ENCODE measurements at places on chromosomes 4 and X.
A peak's percentile ranks its signal among the peaks of the same experiment; 100 is the strongest.

DNA sequence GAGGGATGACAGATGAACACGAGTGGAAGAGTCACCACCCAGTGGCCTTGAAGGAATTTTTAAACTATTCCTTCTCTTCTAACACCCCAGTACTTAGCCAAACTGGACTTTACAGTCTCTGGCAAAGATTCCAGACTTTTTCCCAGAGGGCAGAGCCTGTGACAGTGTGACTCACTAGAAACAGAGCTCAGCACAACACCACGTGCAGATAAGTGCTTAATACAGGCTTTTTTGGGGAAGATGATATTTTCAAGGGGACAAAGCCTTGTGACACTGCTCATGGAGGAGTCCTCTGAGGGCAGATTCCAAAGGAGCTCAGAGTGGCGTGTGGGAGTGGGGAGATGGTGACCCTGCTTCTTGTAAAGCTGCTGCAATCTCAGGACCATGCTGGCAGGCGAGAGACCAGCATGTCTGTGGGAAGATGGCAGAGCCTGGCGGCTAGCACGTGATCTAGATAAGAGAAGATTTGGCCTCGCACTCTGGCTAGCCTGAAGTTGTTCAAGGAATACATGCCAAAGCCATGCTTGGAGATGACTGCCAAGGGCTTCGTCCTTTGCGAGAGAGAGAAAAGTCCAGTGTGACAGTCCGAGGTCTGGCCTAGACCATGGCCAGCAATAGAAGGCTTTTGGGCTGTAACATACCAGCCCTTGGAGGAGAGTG, 2.4 kb downstream of the RAB33A start:
- DNase-seq, result peak; percentile 51

- no peak for DNase-seq
Observed at GRCh38 chr4:1337376-1337831, 9.6 kb upstream of the UVSSA start.

- DNase-seq, result no peak
Observed at GRCh38 chrX:26522501-26522900, 306.5 kb downstream of the MAGEB5 start.

- DNase-seq, result no peak
Observed at GRCh38 chrX:34886011-34886410, 56.6 kb upstream of the FAM47B start.

- DNase-seq, result no peak
Observed at GRCh38 chr4:17681281-17682221, 67.1 kb downstream of the MED28 start.

DNA sequence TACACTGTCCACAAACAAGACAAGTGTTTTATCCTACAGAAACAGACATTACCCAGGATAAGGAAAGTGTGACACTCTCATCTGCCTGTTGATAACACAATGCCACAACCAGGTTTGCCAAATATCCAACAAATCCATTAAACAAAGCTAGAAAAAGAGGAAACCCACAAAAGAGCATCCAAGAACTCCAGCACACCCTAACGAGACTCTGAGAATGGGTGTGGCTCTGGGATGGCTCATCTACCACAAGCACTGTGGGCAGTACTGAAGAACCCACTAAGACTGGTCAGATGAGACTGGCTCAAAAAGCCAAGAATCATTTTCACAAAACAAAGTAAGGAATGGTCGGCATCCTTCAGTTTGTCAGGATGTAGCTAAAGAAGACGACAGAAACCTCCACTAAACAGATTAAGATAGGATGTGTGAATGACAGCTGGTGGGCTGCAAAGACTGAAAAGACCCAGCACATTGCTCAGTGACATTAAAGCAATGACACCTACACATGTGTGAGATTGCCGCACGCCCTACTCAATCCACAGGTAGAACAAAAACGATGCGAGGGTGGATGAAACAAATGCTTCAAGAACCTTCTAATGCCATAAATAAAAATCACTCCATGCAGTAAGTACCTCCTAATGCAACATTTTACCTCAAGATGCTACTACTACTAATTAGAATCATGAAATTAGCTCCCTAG, 14.7 kb downstream of the ATP8A1 start:
- no peak for DNase-seq

- DNase-seq, result no peak
Observed at GRCh38 chr4:134024251-134024650, 177.3 kb downstream of the PABPC4L start.

DNA sequence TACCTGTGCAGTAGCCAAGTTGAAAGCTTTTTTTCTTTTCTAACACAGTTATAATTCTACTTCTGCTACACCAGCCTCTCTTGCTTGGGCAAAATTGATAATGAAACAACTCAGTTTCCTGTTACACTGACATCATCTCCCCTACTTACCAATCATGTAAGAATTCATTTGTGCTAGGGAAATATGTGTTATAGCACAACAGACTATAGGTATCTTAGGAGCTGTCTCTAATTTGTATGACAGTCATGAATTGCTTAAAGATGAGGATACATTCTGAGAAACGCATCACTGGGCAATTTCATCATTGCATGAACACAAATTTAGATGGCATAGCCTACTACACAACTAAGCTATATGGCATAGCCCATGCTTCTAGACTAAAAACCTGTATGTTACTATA, 246.3 kb upstream of the ANKRD50 start:
- no peak for DNase-seq

DNA sequence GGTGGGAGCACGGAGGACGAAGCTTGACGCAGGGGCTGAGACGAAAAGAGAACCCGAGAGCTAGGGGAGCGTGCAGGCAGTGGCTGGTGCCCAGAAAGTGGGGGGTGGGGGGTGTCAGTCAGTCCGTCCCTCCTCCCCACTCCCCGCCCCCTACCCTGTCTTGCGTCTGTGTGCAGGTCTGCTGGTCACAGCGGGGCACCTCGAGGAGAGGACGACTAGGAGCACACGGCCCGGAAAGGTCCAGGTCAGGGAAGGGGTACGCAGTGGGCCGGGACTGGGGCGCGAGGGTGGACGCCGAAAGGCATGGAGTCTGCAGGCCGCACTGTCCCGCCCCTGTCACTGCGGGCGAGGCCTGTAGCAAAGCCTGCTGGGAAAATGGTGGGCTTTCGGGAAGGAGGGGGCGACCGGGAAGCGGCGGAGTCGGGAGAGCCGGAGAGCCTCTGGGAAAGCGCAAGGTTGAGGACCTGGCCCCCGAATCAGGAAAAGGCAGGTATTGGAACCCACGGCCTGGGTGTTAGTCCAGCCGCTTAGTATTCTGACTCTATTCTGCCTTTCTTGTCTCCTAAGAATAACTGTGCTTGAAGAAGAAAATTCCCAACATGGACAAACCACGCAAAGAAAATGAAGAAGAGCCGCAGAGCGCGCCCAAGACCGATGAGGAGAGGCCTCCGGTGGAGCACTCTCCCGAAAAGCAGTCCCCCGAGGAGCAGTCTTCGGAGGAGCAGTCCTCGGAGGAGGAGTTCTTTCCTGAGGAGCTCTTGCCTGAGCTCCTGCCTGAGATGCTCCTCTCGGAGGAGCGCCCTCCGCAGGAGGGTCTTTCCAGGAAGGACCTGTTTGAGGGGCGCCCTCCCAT, 769 bp downstream of the TCEAL1 start:
- DNase-seq, result peak; percentile 76

- peak; percentile 48 for DNase-seq
Observed at GRCh38 chr4:6548201-6548881, 26.6 kb upstream of the MAN2B2 start.

DNA sequence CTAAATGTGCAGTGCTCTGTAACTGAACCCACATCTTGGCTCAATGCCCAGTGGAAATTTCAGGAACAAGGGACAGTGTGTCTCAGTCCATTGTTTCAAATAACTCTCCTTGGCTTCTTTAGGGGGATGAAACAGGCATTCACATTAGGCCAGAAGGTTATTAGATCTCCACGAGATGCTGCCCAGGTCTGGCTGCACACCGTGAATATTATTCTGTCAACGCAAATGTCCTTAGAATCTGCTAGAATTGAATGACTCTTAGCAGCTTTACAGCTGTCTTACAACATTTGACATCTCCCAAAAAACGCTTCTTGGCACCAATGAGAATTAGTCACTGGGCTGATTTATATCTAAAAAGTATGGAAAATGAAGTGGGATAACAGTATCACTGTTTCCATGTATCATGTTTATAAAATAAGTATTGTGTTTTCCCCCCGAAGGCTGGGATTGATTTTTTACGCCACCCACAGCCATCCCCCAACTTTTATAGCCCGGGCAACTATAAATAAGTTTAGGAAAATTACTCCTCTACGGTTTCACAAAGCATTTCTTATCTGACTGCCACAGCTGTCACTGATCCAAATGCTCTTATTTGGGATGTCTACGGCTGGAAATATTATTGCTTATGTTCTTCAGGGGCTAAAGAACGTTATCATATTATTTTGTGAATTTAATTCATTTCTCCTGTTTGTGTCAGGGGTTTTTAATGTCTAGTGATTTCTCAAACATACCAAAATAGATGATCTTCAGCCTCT, 559.7 kb upstream of the FAT1 start:
- DNase-seq, result no peak

- DNase-seq, result peak; percentile 64
Observed at GRCh38 chr4:4327652-4328121, 37.6 kb downstream of the ZBTB49 start.

DNA sequence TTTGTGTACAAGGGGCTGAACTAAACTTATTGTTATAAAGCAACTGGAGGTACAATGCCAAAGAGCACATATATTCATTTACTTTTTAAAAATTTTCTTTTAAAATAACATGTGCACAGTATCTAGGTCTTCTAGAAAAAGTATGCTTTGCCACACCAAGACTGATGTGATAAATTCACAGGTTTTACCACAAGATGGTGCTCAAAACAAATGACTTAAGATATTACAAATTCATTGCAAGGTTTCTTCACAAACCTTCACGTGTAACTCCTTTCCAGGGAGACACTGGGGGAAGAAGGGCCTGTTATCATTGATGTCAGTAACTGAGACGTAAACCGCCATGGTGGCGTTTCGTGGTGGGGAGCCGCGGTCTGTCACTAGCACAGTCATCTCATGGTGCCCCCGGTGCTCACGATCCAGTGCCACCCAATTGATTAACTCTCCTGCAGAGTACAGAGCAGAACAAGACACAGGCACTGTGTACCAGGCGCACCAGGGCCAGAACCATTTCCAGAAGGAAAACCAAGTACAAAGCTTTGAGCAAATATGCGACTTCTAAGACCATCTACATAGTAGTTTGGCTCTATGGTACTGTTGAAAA, 162.2 kb downstream of the DCHS2 start:
- DNase-seq, result no peak
